Motor neuron (in vitro differentiated cells): ENCODE measurements at places on chromosomes 7 and 10. TPM values are rescaled to one million over a fixed set of nuclear protein-coding genes. Genes with fewer than 3 reads are reported as not detected.

DNA sequence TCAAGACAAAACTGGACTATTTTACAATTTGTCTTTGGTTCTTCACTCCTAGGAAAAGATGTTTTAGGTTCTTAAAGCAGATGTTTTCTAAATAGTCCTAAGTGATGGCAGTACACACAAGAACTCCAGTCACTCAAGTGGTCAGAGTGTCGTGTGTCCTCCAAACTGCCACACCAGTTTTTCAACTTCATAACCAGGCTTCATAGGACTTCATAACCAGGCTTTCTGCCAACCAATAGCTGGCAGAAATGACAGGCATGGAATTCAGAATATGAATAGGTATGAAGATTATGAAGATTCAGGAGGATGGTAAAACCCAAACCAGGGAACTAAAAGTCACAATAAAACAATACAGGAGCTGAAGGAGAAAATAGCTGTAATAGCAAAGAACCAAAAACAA is 721.2 kb upstream of the SEMA3D start:
- no peak for ATAC-seq

GRCh38 chr10:98528166-98528804 is 81.5 kb upstream of the HPS1 start:
- ATAC-seq: no peak

DNA sequence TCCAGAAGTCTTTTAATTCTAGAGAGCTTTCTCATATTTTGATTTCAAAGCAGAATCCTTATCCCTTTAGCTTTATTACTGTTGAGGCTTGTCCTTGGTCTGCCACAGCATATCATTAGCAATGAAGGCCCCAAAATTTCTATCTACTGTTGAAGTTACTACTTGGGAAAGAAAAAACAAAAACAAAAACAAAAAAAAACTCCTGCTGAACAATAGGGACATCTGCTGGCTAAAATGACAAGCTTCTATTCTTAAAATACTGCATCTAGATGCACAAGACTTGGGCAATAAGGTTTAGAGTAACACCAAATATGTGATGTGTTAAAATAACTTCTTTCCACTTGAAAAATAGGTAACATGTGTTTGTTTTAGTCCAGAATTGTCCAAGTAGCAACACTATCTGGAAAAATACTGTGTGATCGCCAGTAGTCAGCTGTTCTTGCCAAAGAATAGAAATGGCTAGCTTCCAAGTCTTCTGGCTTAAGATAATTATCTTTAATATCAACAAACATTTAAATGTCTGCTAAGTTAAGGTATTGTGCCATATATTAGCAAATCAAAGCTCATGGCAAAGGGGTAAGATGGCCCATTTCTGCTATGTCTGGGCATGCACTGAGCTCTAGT is 3.8 kb upstream of the DMTF1 start:
- no peak for ATAC-seq

GRCh38 chr10:130407052-130407451 is 270.9 kb downstream of the GLRX3 start:
- ATAC-seq: no peak

- no peak for ATAC-seq
Measured at GRCh38 chr10:16794005-16794404, 23.2 kb downstream of the RSU1 start.

DNA sequence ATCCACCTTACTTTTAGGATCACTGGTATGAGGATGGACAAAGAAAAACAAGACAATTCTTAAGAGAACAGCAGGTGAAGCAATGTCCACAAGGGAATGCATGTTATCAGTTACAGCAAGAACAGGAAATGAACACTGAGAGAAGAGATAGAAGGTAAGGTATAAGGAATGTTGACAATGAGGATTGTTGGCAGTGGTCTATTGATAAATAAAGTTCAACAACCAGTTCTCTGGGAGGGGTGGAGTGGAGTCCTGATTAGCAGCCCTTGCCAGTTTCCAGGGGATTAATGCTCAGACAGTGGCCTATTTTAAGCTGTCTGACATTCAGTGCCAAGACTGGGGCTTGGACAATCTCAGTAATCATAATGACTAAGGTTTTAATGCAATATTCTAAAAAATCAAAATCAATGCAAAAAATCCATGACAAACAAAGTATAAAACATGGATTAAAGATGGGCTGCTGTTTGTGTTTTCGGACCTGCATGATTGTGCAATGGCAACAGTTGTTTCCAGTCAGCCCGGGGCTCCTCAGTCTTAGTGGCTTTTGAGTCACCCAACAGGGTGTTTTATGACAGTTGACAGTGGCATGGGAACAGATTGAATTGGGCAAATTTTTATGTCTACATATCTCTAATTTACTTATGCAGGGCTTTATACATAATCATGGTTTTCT is 13.8 kb upstream of the AKR1B1 start:
- ATAC-seq: no peak

- ATAC-seq: no peak
Measured at GRCh38 chr7:41420421-41420820, 282.5 kb downstream of the INHBA start.

- ATAC-seq: peak; percentile 50
Measured at GRCh38 chr7:105690325-105690945, 109.1 kb upstream of the EFCAB10 start.

DNA sequence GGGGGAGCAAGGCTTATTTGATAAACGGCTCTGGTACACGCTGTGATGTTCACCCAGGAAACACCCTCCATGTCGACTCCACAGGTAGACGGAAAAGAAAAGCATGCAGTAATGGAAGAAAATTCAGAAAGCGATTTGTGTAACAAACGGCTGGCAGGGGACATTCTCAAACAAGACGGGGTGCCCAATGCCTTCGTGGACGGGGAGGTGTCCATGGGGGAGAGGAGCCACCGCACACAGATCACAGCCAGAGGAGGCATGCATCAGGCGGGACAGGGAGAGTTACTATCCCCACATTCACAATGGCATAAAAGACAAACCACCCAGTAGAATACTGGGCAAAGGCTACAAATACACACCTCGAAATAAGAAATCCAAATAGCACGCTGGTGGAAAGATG is 20.1 kb downstream of the CNPY1 start:
- no peak for ATAC-seq

DNA sequence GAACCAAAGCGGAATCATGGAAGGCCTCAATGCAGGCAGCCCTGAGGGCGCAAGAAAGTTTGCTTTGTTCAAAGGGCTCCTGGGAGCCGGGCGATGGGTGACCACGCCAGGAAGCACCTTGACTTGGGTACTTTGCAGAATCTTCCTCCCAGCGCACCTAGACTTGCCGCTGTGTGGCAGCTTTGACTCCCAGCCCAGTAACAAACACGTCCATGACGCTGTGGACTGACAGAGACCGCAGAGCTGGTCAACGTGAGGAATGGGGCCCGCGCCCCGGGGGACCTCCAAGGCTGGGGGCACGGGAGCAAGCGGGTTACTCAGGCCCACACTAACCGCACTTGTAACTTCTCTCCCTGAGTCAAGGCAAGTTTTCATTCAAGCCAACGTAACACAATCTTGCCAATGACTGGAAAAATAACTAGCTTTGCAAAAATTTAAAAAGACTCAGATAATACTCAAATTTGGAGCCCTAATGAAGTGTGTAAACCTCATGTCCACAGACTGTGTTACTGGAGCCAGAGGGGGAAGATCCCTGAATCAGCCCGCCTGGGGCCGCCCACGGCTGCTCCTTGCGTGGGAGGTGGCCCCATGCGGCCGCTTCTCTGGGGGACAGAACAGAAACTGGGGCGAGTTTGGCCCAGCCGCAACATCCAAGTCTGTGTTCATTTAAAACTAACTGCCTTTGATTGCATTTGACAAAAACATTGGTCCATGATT is 130.8 kb downstream of the DNAJB6 start:
- no peak for ATAC-seq

DNA sequence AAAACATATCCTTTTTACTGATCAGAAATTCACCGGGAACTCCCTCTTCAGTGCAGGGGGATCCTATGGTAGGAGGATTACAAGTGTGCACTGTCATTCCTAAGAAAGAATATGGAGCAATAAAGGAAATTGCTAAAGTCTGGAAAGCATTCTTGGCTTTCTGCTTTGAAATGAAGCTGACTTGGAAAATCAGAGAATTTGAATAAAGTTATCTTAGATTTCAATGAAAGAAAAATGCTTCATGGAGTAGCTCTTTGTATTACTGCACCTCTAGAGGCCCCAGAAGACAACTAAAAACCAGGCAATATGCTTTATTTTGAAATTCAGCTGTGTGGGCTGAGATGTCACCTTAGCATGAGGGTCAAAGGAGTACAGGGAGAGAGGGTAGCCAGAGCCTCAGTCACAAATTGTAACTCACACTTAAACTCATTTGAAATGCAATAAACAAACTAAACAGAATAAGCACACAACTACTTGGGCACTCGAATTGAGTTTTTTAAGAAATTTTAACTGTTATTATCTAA is 102.5 kb downstream of the IMMP2L start:
- no peak for ATAC-seq

GRCh38 chr7:157866336-157866924 is 529.6 kb downstream of the DNAJB6 start:
- peak; percentile 71 for ATAC-seq

- ATAC-seq: no peak
Measured at GRCh38 chr10:72336259-72337038, 18.3 kb downstream of the DNAJB12 start.

GRCh38 chr10:101569323-101569621 is 18.8 kb downstream of the POLL start:
- no peak for ATAC-seq

- no peak for ATAC-seq
Measured at GRCh38 chr7:193481-194251, 1.3 kb downstream of the FAM20C start.

DNA sequence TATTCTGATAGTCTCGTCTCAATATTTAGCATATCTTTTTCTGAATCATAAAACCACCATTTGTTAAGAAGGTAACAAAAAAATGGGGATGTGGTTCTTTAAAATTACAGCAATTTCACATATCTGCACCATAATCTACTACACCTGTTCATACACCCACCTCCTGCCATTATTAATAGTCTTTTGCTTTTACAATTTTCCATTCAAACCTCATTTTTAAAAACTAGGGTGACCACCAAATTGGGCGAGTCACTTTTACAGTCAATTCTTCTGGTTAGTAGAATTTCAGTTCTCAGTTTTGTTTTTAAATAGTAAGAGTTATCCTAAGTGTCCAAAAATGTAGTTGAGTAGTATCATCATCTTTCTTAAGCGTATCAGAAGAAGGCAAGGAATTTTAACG is 48.4 kb upstream of the GSAP start:
- no peak for ATAC-seq

DNA sequence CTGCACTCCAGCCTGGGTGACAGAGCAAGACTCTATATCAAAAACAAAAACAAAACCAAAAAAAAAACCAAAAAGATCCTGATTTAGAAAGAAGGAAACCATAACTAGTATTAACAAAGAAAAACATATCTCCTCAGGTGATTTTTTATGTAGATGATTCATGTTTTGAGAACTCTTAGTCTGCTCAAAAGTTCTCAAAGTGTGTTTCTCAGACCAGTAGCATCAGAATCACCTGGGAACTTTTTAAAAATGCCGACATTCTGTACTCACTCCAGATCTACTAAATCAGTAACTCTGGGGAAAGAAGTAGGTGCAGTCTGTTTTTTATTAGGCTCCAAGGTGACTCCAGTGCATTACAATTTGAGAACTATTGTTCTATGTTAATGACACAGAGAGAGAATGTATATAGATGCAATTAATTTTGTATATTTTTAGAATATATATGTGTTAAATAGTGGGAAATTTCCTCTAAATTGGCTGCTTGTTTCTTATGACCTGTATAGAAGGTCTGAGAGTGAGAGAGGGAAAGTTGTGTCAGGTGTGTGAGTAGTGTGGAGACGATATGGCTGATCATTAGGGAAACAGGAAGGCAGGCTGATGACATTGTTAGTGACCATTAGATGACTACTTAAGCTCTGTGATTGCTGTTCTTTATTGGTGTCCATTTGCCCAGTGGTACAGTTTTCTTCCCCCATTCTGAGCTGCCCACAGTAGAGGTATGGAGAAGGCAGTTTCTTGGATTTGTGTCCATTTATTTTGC is 1075.0 kb downstream of the NRG3 start:
- ATAC-seq: no peak

GRCh38 chr7:102305414-102306268 is 19.0 kb downstream of the SH2B2 start:
- no peak for ATAC-seq

DNA sequence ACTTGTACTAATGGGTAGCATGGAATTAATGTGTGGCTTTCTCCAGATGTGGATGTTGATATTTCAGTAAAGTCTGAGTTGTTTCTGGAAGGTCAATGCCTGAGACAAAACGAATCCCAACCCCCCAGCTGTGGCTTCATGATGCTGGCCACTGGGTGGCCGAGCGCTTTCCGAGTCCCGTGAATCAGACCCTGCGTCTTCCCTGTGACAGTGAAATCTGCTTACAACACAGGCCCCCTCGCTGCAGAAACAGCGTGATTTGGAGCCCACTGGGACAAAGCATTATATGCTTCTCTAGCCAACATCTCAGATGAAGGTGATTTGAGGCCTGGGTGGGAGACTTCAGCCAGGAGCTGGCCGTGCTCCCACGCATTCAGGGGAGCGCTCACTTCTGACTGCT is 124.7 kb downstream of the WDR37 start:
- no peak for ATAC-seq

- no peak for ATAC-seq
Measured at GRCh38 chr7:116212869-116213268, 2.5 kb downstream of the TES start.

ELOVL3 gene
- 0.51 TPM in 1 of 2 replicates, not detected in the other for total RNA-seq

PVRIG gene
- 4.1 and 6.4 TPM in 2 replicates for total RNA-seq

ZNF425 gene
- total RNA-seq: 2.8 and 3.4 TPM in 2 replicates

FFAR4 gene
- 0.43 and 0.68 TPM in 2 replicates for total RNA-seq

SPDYE9 gene
- 1.7 and 2.2 TPM in 2 replicates for total RNA-seq

CYP2C19 gene
- total RNA-seq: 0.38 TPM in 1 of 2 replicates, not detected in the other

TNRC18 gene
- 117 and 127 TPM in 2 replicates for total RNA-seq

AQP1 gene
- total RNA-seq: 0.65 and 1.4 TPM in 2 replicates

KMT2E gene
- total RNA-seq: 26.6 and 31.2 TPM in 2 replicates

VWDE gene
- total RNA-seq: 0.81 and 1.2 TPM in 2 replicates

EGFR gene
- total RNA-seq: 22.6 and 34.5 TPM in 2 replicates
